Adipocyte (in vitro differentiated cells): ENCODE measurements at places on chromosomes 1 and 21.
A peak's percentile ranks its signal among the peaks of the same experiment; 100 is the strongest.

GRCh38 chr1:99992760-99993467 lies 23.1 kb downstream of the SLC35A3 start:
- DNase-seq: peak; percentile 21

DNA sequence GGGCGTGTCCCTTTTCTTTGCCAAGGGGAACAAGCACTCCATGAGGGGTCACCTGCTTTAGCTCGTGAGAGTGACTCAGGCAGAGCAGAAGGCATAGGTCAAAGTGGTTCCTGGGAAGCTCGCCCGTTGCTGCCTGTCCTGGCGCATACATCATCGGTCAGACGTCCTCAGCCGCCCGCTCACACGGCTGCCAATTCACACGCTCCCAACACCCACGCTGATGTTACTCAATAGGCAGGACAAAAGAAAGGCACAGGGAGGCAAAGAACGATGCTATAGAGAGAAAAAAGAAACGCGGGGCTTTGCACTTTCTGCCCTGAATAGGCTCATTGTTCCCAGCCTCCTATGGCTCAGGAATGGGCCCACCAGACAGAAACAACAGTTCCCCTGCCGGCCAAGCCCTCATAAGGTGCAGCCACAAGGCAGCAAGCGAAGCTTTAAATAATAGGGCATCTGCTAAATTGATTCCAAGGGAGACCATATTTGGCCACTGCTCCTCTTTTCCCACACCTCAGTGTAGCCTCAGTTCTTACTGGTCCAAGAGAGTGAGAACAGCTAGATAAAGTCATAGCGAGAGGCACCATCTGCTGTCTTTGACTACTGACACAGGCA lies 38.7 kb downstream of the VTCN1 start:
- DNase-seq: no peak

GRCh38 chr1:67281244-67281643 lies 26.4 kb upstream of the IL12RB2 start:
- DNase-seq: no peak

DNA sequence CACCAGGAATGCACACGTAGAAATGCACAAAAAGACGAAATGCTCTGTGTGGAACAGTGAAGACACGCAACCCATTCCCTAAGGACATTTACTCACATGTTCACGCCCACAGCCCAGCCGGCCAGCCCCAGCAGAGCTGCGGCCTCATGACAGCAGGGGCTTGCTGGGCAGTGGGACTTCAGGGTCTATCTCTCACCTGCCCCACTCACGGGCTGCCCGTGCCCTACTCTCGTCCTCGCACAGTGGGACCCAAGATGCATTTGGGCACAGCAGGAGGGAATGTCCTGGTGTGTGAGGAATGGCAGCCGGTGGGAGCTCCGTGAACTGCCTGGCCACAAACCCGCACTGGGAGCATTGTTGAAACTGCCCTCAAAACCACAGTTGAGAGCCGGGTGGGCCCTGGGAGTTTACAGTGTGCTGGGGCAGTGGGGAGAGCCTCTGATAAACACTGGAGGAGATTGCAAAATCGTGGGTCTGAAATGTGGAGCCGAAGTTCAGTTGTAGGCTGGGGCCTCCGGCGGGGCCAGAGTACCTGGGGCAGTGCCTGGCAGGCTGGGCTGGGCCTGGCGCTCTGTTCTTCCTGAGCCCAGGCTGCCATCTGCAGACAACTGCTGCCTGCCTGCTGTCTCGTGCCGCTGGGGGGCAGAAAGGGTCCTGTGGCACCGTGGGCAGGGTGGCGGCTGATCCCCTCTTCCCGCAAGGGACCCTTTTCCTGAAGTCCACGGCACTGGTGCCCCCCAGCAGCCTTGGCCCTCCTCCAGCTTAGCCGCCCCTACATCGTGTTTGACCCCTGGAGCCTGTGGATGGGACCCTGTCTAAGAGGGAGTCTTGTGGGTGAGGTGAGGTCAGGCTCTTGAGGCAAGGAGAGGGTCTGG lies 20.7 kb upstream of the POFUT2 start:
- peak; percentile 50 for DNase-seq

GRCh38 chr1:161721738-161722343 lies 497 bp downstream of the FCRLB start:
- peak; percentile 18 for DNase-seq

DNA sequence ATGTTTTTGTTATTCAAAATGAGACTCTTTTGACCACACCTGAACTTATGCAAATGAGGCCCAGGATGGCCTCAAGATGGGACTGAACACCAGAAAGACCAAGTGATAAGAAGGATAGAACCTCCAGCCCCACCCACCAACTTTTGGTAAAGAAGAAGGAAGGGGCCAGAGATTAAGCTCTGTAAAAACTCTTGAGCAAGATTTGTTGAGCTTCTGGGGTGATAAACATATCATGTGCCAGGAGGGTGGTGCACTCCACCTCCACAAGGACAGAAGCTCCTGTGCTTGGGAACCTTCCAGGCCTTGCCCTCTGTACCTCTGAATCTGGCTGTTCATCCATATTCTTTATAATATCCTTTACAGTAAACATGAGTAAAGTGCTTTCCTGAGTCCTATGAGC lies 5.3 kb downstream of the RSPH1 start:
- no peak for DNase-seq

DNA sequence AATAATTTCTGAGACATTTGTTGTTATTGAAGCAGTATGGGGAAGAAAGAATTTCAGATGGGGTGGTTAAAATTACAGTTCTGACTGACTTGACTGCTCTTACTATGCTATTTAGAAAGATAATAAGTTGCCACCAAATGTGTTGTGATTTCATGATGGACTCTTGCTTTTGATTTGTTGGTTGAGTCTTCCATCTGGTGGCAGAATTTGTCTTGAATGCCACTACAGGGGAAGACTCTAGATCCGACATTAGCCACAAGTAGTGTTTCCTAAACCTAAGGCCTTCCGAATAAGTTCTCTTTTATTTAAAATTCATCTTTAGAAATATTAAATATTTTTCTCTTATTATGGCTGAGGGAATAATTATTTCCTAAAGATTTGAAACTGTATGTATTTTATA lies 190.9 kb upstream of the ADGRL4 start:
- peak; percentile 49 for DNase-seq

- DNase-seq: no peak
These were observed 101.7 kb upstream of the PRMT6 start for GRCh38 chr1:106954661-106955229.

- DNase-seq: no peak
These were observed 21.7 kb upstream of the ANKRD13C start for GRCh38 chr1:70376196-70376595.

GRCh38 chr1:159957824-159958268 lies 3.8 kb upstream of the SLAMF9 start:
- DNase-seq: no peak

DNA sequence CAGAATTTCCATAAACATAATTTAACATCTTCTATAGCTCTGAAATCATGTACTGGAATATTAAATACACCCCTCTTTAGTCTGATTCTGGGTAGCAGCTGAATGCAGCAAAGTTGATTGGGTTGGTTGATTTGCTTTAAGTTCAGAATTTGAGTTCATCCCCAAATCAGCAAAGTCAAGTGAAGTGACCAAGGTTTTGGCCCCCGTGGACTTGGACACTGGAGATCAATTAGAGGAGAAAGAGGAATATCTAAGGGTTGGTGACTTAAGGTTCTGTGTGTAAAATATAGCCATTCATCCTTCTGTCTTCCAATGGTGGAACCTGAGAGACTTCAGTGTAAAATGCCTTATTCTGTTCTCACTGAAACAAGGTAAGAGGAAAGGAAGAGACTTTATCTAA lies at the start of gene OR2L13:
Gene OR2L13 (plus strand): TSS at position 301 of the 400 bp plus-strand sequence. CDS start 4,192 bp downstream, outside the sequence.
- no peak for DNase-seq

DNA sequence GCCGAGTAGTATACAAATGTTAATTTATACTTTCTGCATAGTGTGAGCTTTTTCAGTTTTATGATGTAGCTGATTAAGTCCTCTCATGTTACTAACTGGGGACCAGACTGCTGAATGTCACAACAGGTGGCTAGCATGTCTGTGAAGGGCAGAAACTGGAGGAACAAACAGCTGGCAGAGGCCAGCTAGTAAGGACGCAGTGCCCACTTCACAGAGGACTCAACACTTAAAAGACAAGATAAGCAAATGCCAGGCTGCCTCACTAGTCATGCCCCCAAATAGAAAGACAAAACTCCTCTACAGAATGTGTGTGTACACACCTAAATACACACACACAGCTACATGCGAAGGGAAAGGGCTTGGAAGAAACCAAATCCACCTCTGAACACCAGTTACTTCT lies 73.8 kb upstream of the ZNF678 start:
- no peak for DNase-seq

- no peak for DNase-seq
These were observed 52.4 kb upstream of the LRRC8B start for GRCh38 chr1:89472253-89472652.

DNA sequence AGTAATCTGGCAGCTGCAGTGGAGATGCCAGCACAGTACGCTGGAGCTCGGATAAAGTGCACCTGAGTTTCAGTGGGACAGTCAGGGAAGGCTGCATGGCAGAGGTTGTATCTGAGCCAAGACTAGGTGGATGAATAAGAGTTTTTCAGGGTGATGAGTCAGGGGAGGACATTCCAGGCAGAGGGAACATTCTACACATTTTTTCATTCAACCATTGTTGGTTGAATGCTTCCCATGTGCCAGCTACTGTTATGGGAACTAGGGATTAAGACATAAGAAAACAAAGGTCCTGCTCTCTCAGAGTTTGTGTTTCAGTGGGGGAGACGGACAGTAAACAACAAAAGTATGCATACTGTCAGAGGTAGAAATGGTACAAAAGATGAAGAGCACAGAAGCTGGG lies 5.2 kb downstream of the LEPR start:
- DNase-seq: peak; percentile 76

GRCh38 chr1:161180639-161181038 lies 3.3 kb upstream of the B4GALT3 start:
- peak; percentile 34 for DNase-seq

DNA sequence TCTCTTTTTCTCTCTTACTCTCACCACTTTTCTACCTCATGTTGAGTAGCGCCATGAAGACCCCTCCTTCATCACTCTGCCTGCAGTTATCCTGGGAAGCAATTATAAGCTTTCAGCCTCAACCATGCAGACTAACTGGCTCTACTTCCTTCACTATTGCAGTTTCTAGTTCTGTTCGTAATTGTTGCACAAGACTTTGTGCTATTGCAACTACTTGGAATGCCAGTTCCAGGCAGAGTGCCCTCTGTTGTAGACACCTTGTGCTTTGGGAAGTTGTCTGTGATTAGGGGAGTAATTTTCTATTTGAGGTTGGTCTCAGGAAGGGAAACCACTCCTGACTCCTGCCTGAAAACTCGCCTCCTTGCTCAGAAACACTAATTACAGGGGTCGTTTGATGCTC lies 19.4 kb downstream of the PGM1 start:
- peak; percentile 84 for DNase-seq

DNA sequence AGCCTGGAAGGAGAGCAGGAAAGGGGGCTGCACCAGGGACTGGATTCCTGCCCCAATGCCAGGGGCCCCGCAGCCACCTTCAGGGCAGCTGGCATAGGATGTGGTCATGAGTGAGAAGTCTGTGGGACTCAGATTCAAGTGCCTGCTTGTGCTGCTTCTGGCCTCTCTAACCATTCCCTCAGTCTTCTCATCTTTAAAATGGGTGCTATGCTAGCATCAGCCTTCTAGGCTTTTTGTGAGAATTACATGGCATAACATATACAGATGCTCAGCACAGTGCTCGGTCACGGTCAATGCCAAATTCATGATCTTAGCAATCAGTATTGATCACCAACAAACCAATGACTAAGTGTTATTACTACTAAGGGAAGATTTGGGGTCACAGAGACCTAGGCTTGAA lies 23.5 kb downstream of the TRIM62 start:
- no peak for DNase-seq

DNA sequence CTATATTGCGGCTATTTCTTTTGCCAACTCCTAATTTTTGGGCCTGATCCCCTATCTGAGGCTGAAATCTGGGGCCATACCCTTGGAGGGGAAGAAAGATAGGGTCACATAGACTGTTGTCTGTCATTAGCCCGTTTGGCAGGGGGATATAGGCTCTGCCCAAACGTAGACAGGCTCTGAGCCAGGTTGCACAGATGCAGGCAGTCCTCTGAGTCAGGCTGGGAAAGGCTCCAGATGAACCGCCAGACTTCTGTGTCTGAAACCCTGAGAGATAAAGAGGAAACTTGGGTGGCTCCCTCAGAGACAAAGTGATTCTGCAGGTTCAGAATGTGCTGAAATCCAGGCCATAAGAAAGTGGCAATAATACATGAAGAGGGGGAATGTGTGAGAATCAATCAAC lies 4.0 kb upstream of the CAP1 start:
- peak; percentile 81 for DNase-seq

DNA sequence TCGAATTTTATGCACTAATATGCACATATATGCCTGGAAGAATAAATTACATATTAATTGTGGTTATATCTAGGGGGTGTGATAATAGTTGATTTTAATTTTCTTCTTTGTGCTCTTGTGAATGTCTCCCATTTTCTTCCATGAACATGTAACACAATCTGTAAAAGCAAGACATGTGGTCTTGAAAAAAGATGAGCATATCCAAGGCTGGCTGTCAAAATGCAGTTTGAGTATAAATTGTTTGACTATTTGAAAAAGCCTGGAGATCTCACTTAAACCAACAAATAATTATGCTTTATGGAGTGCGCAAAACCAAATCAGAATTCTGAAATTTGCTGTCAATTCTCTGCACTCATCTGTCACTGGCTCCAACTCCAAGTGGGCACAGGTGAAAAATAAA lies 143.9 kb downstream of the HMGB4 start:
- DNase-seq: no peak

DNA sequence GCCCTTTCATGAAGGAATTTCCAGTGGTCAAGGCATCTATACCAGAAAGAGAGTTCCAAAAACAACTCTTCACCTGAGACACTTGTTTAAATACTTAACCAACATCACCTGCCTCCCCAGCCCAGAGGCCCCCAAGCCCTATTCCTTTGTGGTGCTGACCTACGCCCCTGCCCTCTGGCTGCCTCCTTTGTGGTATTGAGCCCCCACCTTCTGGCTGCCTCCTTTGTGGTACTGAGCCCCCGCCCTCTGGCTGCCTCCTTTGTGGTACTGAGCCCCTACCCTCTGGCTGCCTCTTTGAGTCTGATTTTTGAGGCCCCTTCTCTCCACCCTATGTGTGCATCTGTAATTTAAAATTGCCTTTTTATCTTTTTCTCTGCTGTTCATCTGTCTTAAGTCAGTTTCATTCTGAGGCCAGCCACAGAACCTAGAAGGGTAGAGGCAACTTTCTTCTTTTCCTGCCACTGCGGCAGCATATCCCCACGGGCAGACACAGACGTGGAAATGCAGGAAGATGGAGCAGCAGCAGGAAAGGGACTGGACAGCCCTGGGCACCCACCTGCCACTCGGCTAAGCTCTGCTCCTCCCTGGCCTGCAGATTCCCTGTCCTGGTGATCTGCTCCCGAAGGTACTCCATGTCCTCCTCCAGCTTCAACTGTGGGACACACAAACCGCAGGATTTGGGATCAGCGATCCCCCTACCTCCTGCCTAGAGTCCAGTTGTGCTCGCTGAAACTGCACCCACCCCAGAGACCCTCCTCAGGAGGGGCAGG lies 3.2 kb downstream of the TRIM17 start:
- no peak for DNase-seq

- no peak for DNase-seq
These were observed 9.4 kb downstream of the LAMB3 start for GRCh38 chr1:209642816-209643215.

GRCh38 chr21:17451364-17451891 lies 61.4 kb upstream of the CXADR start:
- peak; percentile 74 for DNase-seq
